ENCODE measurements at places on chromosomes 2 and 18.

- no peak for DNase-seq
These were observed 7.7 kb downstream of the LOXL3 start for GRCh38 chr2:74546004-74546403.

DNA sequence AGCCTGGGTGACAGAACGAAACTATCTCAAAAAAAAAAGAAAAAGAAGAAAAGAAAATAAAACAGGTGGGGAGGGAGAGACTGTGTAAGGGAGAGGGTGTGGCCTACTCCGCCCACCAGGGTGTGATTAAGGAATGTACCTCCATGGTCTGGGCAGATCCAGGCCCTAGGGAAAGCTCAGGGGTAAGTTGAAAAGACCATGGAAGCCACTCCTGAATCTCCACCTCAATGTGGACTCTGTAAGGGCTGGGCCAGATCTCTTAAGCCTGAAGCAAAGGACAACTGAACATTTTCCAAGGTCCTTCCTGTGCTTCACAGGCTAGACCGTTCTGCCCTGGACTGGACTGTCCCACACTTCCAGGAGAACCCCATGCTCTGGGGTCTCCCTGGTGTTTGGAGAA lies 9.7 kb upstream of the ATG16L1 start:
- no peak for DNase-seq

DNA sequence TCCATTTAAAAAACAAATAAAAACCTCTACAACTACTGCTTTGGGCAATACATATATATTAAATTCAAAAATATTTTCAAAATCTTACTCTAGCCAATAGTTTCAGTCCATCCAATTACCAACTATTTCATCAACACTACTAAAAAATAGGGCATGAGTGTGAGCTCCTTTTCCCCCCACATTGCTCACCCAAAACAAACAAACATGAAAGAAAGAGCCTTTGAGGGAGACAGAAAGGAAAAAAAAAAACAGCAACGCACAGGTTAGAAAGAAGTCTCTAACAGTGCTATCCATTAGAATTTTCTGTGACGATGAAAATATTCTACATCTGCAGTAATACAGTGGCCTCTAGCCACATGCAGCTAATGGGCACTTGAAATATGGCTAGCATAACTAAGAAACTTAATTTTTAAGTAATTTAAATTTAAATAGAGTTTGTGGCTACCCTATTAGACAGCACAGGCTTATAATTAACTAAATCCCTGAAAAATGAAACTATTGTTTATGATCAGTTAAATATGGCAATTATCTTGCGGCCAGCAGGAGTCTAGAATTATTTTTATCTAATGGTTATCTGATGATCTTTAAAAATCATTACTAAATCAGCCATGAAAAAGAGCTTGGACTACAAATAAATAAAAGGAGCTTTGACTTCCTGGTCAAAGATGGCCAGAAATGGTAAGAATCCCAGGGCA lies 59.2 kb downstream of the RBMS1 start:
- no peak for DNase-seq

- DNase-seq: no peak
These were observed 64.5 kb downstream of the ZNF532 start for GRCh38 chr18:58929206-58929605.

DNA sequence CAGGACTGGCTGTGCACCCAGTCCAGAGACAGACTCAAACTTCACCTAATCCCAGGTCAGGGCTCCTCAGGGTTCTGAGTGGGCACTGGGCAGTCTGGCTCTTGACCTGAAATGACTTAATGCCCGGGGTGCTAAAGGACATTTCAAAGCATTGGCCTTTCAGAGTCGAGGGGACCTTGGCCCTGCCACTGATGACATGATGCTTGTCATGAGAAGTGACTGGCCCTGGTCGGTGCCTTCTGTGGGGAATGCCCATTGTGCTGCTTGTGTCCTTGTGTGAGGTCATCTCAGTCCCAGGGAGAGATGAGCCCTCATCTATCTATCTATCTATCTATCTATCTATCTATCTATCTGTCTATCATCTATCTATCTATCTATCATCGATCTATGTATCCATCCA lies 81.3 kb downstream of the CTAGE1 start:
- no peak for DNase-seq

- no peak for DNase-seq
These were observed 10.7 kb downstream of the PSTPIP2 start for GRCh38 chr18:46061387-46061786.

Data from HuH-7.5 (cell line).